ENCODE measurements at places on chromosomes 11 and 22.

- no peak for DNase-seq
Measured at GRCh38 chr11:92819830-92820229, 149.6 kb upstream of the MTNR1B start.

GRCh38 chr22:28268850-28269249, 349.8 kb upstream of the PITPNB start:
- DNase-seq, result no peak

DNA sequence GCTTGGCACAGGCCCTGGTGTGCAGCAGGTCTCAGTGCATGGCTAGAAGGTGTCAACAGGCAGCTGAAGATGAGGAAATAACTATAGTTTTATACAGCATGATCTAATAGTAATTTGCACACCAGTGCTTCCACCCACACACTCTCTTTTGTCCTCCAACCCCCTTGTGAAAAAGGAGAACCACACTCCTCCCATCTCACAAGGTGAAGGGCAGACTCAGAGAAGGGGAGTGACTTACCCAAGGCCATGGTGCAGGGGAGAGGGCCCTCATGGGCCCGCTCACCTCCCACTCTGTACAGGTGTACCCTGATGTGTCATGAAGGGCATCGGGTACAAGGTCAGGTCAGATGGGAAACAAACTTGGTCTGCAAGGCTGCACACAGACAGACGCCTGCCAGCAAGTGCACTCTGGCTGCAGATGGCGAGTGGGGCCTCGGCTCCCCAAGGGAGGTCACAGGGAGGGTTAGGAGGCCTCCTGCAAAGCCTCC, 53.4 kb downstream of the DGCR2 start:
- DNase-seq, result no peak

DNA sequence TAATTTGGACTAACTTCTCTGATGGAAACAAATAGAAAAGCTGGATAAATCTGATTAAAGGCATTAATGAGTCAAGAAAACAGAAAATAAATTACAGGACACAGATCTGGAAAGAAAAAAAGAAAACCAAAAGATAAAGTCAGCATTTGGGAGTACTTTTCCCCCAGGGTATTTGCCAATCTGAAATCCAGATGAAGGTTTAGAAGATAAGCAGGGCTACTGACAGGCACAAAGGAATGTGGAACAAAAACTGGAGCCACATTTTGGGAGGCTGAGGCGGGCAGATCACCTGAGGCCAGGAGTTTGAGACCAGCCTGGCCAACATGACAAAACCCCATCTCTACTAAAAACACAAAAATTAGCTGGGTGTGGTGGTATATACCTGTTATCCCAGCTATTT, 57.2 kb downstream of the SBF2 start:
- no peak for DNase-seq

Data from stimulated activated CD8-positive, alpha-beta memory T cell treated with anti-CD3 and anti-CD28 coated beads, Interleukin-7, amount 100 ng/mL, for 48 hours (primary cell).